ENCODE measurements at places on chromosomes 2 and 18.

- no peak for DNase-seq
These were observed 1.0 kb downstream of the EPHA4 start for GRCh38 chr2:221571025-221571550.

DNA sequence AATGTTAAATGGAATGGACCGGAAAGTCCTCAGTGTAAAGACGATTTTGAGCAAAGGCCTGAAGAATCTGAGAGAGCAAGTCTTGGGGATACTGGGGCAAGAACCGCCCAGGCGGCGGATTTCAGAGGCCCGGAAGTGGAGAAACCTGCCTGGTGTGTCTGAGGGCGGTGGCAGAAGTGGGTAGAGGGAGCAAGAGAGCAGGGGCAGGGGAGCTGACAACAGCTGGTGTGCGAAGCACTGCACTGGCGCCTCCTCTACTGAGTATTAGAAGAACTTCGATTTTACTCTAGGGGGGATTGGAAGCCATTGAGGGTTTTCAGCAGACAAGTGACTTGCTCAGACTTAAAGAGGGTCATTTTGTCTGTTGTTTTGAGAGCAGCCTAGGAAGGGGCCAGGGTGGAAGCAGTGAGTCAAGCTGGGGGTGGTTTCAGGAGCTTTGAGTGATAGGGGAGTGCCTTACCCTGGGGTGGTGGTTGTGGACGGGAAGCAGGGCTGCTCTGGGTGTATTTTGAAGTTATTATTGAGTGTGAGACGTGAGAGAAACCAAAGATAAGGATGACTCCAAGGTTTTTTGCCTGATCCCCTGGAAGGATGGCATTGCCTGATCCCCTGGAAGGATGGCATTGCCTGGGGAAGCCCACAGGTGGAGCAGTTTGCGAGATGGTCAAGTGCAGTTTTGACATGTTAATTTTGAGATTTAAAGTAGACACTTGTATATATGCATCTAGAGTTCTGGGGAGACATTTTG, 52.5 kb downstream of the ZNF236 start:
- DNase-seq: no peak

DNA sequence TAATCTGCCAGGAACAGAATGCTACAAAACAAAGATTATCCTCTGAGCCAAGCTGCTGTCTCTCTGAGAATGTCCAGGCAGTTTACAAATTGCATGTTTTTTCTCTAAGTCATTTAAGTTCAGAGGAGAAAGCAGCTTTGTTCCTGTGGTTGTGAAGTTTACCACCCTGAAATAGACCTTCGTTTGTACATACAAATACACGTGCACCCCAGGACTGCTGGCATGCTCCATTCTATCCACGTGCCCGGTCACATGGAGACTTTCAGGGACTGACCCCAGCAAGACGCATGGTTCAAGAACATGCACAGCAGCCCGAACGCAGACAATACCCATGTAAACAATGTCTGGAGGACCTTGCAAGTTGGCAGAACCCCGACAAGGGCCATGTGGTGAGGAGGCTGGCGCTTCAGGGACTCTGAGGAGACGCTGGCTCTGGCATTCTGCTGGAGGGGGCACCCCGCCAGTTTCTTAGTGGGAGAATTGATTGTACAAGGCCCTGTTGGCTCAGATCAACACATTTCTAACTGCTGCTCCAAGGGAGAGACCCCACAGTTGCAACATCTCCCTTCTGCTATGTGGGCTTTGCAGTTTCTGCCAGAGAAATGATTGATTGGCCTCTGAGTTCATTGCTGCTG, 33.3 kb downstream of the FAM178B start:
- no peak for DNase-seq

GRCh38 chr2:234091883-234092282, 41.4 kb downstream of the SPP2 start:
- no peak for DNase-seq

- no peak for DNase-seq
These were observed 83.1 kb downstream of the FBXO15 start for GRCh38 chr18:74064510-74064909.

DNA sequence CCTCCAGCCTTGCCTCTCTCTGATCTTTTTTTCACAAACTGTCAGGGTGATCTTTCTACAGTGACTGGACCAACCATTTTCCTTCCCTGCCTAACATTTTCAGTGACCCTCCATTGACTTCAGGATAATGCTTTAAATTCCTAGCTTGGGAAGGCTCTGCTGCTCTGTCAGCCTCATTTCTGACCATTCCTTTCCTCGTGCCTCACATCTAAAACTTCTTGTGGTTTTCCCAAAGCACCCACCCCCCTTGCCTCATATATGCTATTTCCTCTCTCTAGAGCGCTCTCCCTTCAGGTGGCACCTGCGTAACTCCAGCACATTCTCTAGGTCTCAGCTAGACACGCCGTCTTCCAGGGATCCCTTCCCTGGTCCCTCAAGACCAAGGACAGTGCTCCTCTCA, 37.2 kb downstream of the DRC1 start:
- DNase-seq: no peak

DNA sequence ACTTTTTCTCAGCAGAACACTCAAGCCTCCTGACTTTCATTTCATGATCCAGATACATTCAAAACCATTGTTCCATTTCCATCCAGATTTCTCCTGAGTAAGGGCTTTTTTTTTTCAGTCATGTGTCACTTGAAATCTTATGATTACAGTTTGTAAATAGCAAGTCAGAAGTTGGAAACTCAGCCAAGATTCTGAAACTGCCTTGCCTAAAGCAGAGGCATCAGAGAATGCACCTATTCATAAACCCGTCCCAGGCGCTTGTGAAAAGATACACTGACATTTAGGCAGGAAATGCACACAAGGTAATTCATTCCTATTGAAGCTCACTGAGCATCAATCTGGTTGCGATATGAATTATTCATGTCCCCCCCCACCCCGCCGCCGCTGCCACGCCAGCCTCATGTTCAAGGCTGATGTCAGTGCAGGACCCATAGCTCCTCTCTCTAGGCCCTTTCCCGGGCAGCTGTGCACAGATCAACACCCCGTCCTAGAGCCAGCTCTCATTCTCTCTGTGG, 30.4 kb upstream of the MGAT4A start:
- DNase-seq: peak; percentile 20

DNA sequence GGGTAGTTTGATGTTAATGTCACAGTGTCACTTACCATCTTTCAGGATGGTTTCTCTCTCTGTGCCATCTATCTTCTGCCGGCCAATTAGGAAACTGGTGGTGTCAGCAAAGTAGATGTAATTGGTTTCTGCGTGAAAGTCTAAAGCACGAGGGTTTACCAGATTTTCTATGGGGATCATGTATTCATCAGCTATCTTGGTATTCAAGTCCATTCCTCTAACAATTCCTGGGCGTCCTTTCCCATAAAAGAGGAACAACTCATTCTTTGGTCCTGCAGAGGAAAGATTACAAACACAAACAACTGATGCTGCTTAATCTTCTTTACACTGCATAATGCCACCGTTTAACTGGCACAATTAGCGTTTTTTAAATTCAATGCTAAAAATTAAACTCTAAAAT, 1081.9 kb downstream of the LRP1B start:
- no peak for DNase-seq

DNA sequence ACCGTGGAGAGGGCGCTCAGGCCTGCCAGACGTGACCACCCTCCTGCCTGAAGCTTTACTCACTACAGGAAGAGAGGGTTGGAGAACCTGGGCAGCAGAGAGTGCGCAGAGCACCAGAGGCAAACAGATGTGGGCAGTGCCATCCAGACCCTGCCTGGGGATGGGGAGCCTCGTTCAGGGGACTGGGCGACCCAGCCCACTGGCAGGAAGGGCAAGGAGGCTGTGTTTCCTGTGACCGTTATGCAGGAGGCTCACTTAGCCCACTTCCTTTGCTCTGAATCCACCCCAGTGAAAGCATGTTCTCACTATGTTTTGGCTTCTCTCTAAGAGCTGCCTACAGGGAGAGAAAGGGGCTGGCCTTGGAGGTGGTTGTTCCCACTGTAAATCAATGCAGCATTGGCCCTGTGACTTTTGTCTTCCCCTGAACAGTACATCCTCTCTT, 23.0 kb upstream of the ACKR3 start:
- DNase-seq: no peak

- DNase-seq: no peak
These were observed 129.5 kb downstream of the MSTN start for GRCh38 chr2:189933041-189933440.

- DNase-seq: no peak
These were observed 105.1 kb downstream of the DYSF start for GRCh38 chr2:71558300-71559051.

DNA sequence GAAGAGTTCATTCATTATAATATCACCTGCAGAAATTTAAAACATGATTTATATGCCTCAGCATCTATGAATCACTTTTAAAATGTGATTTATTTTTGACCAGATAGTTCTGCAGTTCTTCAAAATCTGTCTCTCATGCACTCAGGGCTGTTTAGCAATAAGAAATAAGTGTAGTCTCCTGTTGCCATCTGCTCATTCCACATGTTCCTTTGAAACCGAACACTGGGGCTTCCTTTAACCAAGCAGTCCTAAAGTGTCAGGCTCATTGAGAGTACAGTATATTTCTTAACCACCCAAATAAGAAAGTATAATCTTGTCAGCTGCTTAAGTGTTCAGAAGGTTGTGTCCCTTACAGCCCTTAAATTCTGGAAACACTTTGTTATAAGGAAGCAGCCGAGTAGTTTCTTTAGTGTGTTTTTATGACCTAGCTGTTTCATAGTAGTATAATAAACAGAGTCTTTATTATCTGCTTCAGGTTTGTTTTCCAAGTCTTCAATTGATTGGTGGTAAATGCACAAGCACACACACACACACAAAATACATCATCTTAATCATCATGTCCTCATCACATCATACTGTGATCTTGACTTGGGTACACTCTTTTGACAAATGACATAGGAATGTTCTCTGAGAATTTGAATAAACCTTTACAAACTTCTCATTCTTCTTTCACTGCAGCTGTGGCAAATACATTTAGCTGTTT, 10.4 kb downstream of the WDR7 start:
- no peak for DNase-seq

DNA sequence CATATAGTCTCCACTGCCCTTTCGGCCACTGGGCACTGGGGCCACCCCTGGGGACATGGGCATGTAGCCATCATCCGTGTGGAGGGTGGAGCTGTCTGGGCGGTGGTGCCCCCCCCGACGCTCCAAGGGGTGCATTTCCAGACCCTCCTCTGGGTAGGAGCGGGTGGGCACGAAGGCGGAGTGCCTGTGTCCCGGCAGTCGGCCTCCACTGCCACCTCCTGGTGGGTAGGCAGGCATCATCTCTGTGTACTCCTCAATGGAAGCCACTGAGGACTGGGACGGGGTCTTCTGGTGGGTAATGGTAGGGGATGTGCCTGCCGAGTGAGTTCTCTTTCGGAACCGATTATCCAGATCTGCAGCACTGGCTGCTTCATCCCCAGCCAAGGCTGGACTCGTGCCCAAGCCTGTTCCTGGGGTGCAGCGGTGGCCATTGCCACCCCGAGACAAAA, 2.8 kb downstream of the IRS1 start:
- DNase-seq: no peak

DNA sequence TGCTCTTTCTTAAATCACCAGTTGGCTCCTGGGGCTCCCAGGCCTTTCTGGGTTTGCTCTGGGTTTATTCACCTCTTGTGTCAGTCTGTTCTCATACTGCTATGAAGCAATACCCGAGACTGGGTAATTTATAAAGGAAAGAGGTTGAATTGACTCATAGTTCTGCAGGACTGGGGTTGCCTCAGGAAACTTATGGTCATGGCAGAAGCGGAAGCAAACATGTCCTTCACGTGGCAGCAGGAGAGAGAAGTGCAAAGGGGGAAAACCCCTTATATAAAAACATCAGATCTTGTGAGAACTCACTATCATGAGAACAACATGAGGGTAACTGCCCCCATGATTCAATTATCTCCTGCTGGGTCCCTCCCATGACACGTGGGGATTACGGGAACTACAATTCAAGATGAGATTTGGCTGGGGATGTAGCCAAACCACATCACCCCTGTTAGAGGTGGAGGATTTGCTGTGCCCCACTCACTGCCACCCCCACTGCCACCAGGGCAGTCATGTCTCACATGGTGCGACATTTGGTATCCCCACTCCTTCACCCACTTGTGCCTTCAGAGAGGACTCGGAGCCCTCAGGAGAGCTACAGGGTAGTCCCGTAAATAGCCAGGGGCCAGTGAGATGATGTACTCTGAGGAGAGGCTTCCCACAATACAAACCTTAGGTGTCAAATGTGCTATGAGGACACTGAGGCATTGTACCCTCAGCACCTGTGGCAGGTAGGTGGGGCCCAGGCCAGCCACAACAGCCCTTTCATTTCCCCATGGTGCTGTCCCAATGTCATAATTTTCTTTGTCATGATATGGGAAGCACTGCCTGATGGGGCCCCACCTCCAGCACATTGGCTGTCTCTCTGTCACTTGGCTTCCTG, 35.7 kb downstream of the CDC42EP3 start:
- DNase-seq: peak; percentile 53

DNA sequence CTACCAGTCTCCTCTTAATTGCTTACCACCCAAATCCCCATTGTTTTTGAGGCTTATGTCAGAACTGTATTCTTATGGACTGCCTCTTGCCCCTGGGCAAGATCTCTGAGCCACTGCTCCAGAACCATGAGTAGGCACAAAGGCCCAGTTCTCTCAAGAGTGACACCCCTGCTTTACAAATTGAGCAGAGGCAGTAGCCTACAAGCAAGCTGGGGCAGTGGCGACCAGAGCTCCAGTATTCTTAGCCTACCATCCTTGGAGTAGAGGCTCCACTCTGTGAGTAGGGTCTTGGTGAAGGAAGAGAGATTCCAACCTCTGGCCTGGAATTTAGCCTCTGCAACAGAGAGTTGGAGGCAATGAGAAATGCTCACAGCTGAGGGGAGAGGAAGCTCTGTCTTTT, 36.5 kb downstream of the WDR75 start:
- no peak for DNase-seq

DNA sequence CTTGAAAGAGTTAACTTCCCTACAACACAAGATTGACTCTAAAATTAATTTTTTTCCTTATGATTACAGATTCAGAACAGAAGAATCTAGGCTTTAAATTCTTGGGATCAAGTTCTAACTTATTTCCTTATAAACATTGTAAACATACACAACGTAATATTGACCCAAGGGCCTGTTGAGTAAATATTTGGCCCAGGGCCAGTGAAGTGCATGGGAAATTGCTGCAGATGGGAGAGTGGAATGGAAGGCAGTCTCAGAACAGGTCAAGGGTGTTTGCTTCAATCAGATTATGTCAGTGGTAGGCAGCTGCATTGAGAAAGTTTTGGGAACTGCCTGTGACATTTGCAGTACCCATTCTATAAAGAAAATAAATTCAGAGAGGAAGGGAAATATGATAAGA, 137.6 kb downstream of the MYO1B start:
- no peak for DNase-seq

DNA sequence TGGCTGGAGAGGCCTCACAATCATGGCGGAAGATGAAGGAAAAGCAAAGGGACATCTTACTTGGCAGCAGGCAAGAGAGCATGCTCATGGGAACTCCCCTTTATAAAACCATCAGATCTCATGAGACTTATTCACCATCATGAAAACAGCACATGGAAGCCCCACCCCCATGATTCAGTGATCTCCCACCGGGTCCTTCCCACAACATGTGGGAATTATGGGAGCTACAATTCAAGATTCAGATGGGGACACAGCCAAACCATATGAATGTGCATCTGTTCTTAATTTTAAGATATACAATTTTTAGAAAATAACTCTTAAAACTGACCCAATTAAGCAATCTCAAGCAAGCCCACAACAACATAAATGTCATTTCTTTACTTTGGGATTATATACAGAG, 12.6 kb downstream of the C18orf63 start:
- DNase-seq: no peak
